ENCODE measurements at places on chromosomes 6 and 20.
A peak's percentile ranks its signal among the peaks of the same experiment; 100 is the strongest.

DNA sequence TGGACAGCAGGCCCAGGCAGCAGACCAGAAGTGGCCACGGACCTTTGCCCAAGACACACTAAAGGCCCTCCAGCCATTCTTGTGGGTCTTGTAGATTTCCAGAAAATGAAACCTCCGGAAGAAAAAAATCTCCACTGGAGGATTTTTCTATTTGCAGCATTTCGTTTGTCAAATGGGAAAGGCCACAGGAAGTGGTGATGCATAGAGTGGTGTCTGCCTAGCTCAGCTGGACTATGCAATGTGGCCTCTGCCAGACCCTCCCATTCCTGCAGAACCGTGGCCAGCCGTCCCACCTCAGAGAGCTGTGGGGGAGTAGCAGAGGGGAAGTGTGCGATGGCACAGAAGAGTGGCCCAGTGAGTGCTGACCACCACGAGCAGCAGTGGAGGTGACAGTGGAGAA is 24.0 kb upstream of the INSM1 start:
- no peak for DNase-seq

DNA sequence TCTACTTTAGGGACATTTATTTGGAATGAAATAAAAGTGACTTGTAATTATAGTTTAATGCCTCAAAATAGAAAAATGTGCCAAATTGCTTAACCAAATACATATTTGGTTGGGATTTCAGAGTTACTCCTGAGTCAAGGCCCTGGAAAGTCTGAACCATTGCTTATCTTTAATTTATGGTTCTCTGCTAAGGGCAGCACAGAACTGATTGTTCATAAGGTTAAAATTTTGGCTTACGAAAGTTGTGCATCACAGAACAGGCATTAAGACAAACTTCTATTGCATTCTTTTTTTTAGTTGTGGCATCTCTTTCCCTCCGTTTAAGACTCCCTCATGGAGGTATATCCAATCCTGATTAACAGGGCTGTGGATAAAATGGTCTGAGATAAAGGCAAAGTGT is 92.2 kb upstream of the TENT5A start:
- no peak for DNase-seq

DNA sequence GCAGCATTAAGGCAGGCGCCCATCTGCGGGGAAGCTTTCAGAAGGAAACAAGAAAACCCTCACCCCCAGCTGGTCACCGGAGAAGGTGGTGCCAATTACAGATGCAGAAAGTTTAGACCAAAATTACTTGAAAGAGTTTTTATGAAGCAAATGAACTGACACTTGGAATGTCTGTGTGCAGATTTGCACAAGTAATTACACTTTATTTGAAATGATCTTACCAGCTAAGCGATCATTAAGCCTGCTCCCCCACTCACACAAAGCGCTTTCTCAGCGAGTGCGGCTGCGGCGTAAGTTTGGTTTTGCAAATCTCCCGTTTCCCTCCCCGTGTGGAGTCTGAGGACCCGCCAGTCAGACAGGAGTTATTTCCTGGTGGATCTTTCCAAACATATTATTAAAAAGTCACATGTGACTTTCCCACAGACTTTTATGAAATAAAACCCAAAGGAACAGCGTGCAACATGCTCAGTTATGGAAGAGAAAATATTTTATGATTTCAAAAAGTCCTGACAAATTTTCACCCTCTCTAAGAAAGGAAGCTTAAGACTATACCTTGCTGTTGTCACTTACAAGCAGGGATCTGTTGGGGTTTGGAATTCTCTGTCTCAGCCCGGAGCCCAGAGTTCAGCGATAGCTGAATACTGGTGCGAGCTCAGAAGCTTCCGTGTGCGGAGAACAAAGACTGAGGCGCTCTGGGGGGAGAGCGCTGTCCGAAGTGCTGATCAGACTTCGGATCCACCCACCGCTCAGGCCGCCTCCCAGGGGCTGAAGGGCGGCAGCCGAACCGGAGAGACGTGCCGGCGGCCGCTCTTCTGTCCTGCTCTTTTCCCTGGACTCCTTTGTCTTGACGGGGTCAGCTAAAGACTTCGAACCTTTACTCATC is 2.7 kb upstream of the MYT1 start:
- no peak for DNase-seq

DNA sequence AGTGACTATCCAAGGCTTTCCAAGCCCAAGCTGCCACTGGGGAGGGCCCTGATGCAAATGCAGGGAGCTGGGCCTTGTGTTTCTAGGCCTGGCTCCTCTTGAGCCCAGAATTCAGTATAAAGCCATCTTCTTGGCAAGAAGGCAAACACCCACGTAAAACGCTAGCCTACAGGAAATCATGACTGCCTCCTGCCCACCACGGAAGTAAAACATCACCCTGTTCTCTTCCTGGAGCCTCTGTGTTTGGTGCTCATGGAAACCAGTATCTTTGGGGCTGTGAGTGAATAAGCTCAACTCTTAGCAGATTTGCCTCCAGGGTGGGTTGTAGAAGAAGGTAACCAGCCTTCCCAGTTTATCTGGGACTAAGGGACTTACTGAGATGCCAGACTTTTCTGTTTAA is 271.0 kb downstream of the ZNF217 start:
- no peak for DNase-seq

- no peak for DNase-seq
Measured at GRCh38 chr6:3183066-3183465, 25.7 kb upstream of the TUBB2A start.

- no peak for DNase-seq
Measured at GRCh38 chr6:131946992-131947955, 3.9 kb downstream of the CCN2 start.

DNA sequence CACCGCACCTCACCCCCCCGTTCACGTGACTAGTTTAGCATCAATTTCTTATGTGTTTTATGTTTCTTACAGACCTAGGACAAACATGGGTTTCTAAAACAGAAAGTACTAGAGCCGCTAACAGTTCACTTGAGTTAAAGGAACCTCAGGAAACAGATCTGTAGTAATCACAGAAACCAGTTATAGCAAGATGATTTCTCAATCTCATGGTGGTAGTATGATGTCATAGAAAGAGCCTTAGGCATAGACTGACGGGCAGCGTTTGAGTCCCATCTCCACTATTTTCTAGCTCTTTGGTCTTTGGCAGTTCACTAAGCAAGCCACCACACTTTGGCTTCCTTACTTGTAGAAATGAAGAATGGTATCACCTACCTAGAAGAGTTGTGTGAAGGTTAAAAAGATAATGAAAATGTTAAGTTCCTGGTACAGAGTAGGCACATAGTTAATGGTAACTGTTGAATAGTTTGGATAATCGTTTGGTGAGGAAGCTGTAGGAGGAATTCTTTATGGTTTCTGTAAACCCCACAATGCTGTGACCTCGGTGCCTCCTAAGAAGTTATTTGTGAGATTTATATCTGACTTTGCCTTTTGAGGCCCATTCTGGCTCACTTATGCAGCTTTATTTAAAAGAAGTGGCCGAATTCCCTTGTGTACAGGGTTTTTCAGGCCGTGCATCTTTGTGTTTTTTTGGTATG is 21.3 kb downstream of the CTNNBL1 start:
- DNase-seq = no peak

- no peak for DNase-seq
Measured at GRCh38 chr20:48234951-48235350, 449.7 kb upstream of the SULF2 start.

GRCh38 chr6:34120953-34121675 is 24.8 kb downstream of the GRM4 start:
- no peak for DNase-seq

DNA sequence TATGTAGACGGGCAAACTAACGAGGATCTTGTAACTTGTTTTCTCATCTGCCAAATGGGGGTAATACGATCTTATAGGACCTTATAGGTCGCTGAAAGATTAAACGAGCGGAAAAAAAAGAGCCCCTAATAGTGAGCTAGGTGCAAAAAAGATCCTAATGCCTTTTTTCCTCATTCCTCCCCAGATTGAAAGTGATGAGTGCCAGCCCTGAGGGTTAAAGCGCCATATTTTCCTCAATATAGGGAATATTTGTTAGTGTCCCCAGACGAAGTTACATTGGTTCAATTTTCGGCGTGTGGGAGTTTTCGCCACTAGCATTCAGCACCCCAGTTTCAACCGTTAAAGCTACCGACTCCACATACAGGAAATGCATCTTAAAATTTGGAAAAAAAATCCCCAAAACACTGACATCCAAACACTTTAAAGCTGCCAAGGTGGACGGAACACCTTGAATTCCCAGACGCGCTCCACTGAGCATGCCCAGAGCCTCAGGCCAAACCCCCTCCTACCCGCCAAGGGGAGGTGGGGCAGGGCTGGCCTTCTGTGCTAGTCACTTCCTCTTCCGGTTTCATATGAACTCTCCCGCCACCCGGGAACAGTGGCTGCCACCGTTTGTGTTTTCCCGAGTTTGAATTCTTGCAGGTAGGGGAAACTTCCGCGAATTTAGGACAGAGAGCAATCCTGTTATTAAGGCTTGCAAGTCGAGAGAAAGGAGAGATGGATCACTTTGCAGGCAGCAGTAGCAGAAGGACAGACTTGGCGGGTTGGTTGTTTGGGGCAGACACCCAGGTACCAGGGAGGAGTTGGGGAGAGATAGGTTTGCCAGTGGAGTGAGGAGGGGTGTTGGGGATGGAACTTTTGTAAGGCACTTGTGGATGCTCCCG is at the start of gene PRIM2:
Gene PRIM2 (plus strand): TSS at position 571 of the 884 bp plus-strand sequence. CDS start 816 bp downstream, outside the sequence.
- DNase-seq = peak; percentile 80

- DNase-seq = no peak
Measured at GRCh38 chr6:120451508-120451907, 882.8 kb downstream of the TBC1D32 start.

GRCh38 chr6:166236596-166236995 is 68.9 kb upstream of the TBXT start:
- DNase-seq = no peak

DNA sequence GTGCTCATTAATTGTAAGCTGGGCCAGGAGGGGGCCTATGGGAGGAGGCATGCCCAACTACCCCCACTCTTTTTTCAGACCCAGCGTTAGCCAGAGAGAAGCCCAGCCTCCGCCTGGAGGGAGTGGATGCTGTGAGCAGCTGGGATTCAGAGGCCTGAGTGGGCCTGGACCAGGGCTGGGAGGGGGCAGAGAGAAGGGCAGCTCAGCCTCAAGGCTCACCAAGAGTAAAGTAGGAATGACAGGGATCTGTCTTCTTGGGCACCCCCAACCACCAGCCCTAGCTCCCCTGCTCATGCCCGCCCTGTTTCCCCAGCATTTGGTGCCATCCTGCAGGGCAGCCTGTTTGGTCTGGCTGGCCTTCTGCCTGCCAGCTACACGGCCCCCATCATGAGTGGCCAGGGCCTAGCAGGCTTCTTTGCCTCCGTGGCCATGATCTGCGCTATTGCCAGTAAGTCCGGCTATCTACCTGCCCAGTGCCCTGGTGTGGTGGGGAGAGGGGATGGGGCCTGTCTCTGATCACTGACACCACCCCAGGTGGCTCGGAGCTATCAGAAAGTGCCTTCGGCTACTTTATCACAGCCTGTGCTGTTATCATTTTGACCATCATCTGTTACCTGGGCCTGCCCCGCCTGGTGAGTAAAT is 6.8 kb downstream of the SLC29A1 start:
- DNase-seq = no peak

DNA sequence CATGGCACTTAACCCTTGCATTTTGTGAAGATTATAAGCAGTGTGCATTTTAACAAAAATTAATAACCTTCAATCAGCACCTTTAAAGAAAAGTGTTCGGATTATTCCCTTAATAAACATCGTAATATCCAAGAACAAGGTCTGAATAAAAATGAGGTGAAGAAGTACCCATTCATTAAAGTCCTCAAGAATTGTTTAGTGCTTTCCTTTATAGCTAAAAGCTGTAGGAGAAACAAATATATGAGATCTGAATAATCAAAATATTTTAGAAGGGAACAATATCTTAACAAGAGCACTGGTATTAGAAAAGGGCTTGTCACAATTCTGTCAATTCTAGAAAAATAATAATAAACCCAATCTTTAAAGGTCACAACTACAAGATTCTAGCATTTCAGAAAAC is 167.7 kb upstream of the SUPT3H start:
- DNase-seq = no peak

DNA sequence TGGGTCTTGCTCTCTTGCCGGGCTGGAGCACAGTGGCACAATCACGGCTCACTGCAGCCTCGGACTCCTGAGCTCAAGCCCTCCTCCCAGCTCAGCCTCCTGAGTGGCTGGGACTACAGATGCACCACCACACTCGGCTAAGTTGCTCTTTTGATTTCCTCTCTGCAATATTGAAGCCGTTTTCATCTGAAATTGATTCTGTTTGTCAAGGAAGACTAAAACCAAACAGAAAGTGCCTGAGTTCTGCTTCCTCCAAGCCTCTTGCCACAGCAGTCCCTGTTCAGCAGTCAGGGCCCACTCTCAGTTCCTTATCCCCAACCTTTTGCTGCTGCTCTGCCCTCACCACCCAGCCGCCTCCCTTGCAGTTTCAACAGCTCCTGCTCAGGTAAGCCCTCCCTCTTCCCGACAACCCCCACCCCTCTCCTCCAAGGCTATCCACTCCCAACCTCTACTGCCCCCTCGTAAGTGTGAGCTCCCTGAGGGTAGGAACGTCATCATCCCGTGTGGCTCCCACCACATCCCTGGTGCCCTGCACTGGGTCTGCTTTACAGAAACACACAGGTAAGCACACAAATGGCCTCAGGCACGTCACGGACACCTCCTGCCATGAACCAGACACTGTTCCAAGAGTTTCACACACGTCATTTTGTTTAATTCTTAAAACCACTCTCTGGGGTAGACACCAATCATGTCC is 70.7 kb upstream of the TAB2 start:
- no peak for DNase-seq

DNA sequence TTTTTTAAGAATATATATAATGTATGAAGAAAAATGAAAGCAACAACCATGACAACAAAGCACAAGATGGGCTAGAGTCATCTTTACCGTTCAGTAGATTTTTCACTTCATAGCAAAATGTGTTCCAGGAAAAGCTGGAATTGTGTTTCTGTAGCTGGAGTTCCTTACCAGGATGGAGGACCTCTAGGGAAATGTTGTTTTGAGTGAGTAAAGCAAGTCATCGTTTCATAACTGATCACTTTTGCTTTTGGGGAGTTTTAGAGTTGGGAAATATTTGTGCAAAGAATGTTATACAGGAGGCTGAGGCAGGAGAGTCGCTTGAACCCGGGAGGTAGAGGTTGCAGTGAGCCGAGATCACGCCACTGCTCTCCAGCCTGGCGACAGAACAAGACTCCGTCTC is 151.6 kb downstream of the SASH1 start:
- DNase-seq = no peak

DNA sequence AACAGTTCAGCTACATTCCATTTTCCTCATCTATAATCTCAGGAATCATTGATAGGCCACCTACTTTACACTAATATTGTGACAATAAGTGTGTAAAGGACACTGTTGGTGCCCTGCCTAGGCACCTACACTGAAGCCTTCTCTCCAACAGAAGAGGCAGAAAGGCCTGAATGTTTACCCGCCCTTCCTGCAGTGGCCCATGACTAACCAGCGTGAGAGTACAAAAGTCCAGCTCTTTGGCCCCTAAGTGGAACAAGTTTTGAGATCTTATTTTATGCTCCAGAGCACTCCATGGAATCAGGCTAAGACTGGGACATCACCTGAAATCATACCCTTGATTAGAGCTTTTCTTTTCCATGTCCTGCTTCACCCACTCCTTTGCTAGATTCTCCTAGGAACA is 359.7 kb downstream of the ARHGAP18 start:
- DNase-seq = no peak

GRCh38 chr6:129901910-129902309 is 40.8 kb upstream of the TMEM244 start:
- no peak for DNase-seq

- DNase-seq = no peak
Measured at GRCh38 chr20:53533500-53533899, 60.1 kb downstream of the ZNF217 start.

- DNase-seq = no peak
Measured at GRCh38 chr20:50715694-50716093, 15.7 kb upstream of the PARD6B start.
